T-helper 22 cell (primary cell): ENCODE measurements at places on chromosomes 3 and 15.

DNA sequence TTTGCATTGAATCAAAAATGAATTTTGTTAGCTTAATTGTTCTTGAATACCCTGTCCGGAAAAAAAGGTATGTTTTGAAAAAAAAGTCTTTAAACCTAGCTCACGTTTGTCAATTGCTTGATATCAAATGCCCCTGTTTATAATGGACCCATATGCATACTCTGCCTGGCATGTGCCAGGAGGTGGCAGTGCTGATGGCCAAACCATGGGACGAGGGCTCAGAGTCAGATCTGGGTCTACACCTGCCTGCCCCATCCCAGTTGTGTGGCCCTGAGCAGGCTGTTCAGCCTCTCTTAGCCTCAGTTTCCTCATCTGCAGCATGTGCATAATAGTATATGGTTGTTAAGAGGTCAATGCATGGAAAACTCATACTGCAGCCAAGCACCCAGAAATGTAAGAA, 38.8 kb downstream of the PRKCD start:
- no peak for DNase-seq

DNA sequence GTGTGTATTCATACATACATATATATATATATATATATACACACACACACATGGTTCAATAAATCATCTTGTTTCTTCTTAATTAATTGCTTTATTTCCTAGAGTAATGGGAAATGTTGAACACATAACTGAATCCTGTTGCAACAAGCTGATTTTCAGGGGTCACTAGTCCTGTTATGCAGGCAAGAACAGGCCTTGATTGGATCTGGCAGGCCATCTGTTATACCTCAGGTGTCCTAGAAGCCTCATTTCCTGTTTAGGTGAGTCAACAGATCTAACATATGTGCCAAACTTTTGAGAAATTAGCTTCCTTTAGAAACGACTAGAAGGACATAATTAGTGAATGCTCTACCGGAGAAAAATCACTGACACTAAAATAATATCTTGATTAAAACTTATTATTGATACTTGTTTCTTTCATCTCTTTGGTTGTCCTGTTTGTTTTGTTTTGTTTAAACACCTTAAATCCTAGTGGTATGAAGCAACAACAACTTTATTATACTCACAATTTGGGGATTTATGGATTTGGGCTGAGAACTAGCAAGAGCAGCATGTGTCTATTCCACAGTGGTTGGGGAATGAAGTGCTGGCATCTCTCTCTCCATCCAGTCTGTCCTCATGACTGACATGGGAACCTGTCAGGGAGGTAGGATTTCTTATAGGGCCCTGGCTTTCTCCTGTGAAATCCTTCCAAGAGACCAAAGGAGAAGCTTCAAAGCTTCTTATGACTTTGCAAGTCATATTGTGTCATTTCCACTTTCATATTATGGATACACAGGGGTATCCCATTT, 552.6 kb downstream of the NSUN3 start:
- no peak for DNase-seq

DNA sequence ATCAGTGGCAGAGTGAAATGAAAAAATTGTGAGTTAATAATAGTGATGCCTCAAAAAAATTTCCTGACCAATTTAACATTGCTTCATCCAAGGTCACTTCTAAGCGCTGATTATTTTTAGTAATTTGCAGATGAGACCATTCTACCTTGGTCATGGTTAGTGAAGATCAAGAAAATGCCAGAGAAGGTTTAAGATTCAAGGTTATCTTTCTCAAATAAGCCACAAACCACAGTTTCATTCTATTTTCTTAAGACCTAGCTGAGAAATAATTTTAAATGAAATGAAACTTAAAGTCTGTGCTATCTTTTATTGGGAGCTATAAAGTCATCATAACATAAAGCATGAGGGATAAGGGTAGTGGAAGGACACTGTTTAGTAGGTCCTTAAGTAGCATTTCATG, 353.9 kb upstream of the NAALADL2 start:
- DNase-seq = no peak

DNA sequence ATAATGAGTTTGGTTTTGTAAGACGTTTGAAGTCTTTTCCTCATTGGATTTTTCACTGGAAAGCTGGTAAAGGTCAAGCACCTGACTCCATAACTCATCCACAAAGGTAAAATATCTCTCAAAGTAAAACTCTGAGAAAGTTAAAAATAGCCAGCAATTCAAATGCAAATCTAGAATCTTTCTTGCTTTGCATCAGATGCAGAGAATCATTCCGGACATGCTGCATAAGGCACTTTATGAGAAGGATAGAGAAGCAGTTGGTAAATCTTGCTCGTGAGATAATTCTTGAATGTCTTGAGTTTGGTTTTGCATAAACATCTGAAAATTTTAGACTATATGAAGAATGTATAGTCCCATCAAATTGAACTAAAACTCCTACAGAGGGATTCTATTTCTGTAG, 9.1 kb downstream of the KCNMB2 start:
- no peak for DNase-seq

- no peak for DNase-seq
Measured at GRCh38 chr3:34675383-34676120, 877.1 kb downstream of the PDCD6IP start.

DNA sequence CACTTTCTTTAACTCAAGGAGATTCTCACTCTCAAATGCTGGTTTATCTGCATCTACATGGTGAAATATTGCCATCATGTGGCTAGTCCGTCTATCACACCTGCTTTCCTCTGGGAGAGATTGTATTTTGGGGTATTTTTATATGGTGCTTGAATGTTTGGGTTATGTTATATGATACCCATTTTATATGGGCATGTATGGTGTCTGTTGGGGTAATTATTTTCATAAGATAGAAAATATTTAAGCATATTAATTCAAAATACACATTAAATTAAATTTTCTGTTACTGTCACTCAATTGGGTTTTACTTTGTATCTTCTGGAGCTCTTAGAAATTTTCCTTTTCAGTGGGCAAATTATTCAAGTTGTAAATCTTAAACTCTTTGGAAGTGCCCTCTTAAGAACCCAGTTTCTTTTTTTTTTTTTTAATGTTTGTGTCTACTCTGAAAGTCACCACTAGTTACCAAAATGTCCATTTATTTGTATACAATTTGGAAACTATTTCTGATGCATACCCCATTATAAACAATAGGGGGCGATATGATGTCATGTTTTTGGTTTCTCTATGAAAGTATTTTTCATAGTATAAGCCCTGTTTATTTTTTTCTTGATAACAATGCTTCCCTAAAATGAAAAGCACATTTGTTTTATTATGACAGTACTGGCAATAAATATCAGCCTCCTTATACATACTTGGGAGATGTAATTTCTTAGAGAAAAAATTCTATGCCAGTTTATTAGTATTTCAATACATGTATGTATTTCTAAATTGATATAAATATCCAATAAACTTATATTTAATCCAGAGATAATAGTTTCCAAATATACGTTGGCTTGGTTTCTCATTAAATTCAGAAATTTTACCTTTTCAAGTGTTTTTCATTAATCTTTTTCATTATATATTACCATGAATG, 36.1 kb upstream of the PLSCR5 start:
- DNase-seq = no peak

DNA sequence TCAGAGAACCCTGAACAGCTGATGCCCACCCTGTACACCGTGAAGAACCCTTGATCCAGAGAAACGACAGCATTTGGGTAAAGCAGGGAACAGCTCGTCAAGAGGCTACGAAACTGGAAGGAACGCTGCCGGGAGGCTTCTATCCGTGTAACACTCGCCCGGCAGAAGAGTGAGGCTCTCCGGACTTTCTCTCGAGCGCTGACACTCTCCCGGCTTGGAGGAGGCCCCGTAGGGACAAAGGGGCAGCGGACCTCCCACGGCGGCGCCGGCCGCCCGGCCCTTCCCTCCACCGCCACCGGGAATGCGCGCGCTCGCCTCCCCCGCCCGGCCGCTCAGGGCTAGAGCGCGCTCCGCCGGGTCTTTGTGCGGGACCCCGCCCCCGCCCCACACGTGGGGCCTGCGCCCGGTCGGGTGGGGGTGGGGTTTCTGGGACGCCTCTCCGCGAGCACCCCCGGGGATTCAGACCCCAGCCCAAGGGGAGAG, 1.7 kb downstream of the HYAL2 start:
- DNase-seq = peak; percentile 37

- DNase-seq = no peak
Measured at GRCh38 chr3:139292711-139293664, 50.8 kb upstream of the MRPS22 start.

- DNase-seq = no peak
Measured at GRCh38 chr3:72043204-72044133, 258.5 kb upstream of the PROK2 start.

DNA sequence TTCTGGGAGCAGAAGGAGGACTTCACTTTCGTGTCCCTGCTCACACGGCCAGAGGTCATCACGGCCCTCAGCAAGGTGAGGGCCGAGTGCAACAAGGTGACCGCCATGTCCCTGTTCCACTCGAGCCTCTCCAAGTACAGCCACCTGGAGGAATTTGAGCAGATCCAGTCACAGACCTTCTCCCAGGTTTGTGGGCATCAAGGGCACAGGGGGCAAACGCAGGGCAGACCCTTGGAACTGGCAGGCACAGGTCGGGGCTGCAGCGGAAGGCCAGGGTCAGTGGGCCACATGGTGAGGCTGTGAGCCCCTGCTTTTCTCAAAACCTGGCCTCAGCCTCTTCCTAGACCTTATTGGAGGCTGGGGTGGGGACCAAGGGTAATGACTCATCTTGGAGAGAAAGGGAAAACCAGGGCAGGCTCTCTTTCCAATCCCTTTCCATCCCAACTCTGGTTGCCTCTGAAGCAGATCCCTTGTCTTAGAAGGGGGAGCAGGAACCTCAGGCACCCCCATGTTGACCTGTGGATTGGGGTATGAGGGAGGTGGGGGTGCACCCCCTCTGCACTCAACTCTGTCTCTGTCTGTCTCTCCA, 29.5 kb downstream of the DNAH1 start:
- no peak for DNase-seq

DNA sequence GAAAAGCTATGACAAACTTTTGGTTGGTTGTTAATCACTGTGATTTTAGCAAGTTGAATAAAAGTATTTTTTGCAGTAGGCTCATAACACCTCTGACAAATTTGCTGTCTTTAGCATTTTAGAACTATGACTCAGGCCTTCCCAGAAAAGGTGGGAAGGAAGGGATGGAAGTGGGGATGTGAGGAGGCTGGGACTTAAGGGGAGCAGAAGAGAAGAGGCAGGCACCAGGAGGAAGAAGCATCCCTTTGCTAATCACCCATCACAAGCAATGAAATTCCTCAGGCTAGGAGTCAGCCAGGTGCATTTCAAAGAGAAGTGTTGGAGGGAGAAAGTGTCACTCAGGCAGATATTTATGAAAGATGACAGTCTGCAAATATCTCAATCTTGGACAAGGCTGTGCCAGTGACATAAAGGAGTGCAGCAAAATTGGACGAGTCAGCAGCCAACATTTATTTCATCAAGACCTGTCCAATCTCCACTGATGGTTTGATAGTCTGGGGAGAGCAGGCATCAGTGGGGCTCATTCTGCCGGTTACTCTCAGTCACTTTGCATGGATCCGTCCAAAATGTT, 337.3 kb upstream of the ARRDC4 start:
- DNase-seq = no peak

- no peak for DNase-seq
Measured at GRCh38 chr3:50163572-50164455, 8.7 kb downstream of the SEMA3F start.

DNA sequence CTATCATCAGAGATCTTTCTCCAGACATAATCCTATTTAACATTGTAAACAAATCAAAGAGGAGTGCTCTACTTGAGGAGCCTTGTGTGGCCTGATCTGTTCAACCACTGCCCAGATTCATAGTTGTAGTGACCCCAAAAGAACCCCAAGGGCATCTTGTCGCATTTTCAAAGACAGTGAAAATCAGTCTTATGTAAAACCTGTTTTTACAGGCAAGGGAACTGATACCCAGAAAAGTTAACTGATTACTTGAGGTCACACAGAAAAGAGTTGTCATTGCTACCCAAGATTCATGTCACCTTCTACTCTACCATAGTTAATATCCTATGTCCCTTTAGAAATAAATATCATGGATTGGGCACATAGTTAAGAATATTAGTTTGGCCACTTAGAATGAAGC, 40.5 kb upstream of the ARPP21 start:
- DNase-seq = no peak

DNA sequence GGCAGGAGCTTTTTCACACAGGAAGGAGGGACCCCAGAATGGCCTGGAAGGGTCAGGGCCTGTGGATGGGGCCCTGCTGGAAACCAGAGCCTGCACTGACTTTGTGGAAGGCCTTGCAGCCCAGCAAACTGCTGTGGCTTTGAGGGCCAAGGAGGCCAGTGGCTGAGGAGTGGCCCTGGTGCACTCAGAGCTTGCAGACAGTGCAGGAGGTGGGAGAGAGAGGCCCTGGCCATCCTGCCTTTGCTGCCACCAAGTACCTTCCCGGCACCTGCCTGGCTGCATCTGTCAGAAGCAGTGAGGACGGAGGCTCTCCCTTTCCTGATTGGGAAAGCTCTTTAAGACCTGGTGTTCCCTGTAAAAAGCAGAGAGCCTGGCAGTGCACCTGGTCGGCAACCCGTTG, 6.4 kb downstream of the PSTPIP1 start:
- no peak for DNase-seq

GRCh38 chr3:193991666-193992424, 144.1 kb upstream of the HES1 start:
- DNase-seq = no peak

DNA sequence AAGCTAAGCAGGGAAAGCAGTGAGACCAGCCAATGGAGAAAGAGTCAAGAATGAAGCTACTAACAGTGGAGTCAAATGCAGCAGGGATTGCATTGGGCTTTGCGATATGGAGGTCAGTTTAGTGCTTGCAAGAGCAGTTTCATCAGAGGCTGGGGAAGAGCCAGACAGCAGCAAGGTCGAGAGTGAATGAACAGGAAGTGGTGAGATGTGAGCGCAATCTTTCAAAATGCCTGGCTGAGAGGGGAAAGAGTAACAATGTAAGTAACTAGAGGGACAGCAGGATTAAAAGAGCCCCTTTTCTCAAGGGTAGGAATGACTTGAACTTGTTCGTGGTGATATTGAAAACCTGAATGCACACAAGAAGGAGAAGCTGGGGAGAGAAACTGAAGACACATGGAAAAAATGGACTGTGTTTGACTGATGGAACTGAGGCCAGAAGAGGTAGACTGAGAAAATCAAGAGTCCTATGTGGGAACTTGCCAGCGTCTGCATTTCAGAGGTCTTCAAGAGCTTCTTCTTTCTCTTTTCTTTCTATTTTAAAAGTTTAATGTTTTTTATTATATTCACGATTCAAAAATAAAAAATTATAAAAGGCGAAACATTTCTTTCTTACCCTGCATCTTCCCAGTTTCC, 30.6 kb upstream of the GPR160 start:
- DNase-seq = no peak

- DNase-seq = no peak
Measured at GRCh38 chr3:40754994-40755393, 230.2 kb downstream of the ZNF621 start.
